Amygdala (tissue), 56 donors: ENCODE measurements at places on chromosomes 6 and 20.

DNA sequence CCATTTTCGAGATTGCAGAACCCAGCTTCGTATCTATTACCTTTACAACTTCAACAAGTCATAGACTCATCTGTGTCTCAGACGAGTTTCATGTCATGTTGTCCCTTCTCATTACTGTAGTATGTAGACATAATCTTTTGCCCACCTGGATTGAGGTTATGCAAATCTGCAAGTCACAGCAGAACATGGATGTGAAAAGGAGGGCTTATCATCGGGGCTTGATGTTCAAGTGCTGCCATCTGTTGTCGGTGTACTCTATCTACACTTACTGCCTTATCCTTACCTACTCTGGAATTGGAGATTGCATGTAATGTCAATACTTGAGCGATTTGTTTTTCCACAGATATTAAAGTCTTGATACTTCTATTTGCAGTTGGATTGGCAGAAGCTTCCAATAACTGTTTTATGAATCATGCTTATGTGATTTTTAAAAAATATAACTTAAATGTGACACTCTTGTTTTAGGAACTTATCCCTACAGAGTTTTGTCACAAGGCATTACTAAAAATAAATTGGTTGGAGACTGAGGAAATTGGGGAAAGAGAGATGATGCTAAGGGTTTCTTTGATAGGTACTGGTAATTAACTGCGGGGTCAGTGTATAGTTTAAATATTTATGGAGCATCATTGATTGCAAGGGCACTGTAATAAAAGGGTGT lies 3.0 kb upstream of the GOPC start:
- no peak for DNase-seq

- DNase-seq: no peak
Measured at GRCh38 chr20:61575151-61575937, 323.3 kb downstream of the CDH4 start.

- no peak for DNase-seq
Measured at GRCh38 chr6:47663462-47664216, 34.7 kb upstream of the ADGRF4 start.

GRCh38 chr6:82712826-82713225 lies 349.2 kb downstream of the TPBG start:
- no peak for DNase-seq

DNA sequence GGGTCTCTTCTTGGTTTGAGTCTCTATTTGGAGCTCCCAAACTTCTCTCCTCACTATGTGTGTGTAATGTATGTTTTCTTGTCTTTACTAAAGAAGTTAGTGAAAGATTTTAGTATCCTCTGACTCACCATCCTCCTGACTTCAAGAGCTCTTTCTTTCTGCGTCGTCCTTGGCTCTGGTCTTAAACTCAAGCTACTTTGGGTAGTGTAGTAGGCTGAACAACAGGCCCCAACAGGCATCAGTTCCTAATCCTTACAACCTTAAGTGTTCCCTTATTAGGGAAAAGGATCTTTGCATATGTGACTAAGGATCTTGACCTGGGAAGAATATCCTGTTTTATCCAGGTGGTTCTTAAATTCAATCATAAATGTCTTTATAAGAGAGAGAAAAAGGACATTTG lies 810.2 kb downstream of the MAFB start:
- DNase-seq: no peak

DNA sequence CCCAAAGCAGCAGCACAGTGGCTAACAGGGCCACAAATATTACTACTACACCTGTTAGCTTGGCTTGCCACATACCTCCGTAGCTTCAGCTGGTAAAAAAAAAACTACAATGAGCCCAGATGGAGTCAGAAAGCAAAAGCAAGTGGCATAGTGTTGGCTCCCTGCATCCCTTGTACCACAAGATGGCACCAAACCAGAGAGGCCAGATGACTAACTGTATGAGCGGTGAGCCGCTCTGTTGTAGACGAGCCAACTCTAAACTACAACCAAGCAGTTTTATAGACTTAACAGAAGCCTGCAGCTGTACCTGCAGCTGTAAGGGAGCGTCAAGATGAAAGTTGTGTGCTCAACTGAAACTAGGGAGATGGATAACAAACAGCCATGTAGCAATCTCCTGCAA lies 84.5 kb upstream of the MCHR2 start:
- no peak for DNase-seq

GRCh38 chr20:2118783-2119182 lies 17.2 kb downstream of the STK35 start:
- no peak for DNase-seq

GRCh38 chr20:19673575-19673974 lies 84.5 kb upstream of the RIN2 start:
- DNase-seq: no peak

DNA sequence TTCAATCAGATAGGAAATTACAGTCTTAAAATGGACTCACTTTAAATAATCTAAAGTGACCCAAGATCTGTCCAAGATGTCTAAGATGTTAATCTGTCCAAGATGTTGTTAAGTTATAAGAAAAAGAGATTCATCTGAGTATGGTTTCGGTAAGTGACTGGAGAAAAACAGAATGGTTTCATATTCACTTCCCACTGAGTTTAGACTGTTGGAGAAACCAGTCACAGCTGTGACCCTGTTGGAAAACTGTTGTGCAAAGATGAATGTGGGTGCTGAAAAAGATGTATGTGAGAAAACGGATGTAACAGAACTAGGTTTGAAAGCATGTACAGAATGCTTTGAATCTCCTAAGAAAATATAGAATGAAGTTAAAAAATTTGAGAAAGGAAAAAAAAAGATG lies 325.9 kb downstream of the COL12A1 start:
- no peak for DNase-seq

DNA sequence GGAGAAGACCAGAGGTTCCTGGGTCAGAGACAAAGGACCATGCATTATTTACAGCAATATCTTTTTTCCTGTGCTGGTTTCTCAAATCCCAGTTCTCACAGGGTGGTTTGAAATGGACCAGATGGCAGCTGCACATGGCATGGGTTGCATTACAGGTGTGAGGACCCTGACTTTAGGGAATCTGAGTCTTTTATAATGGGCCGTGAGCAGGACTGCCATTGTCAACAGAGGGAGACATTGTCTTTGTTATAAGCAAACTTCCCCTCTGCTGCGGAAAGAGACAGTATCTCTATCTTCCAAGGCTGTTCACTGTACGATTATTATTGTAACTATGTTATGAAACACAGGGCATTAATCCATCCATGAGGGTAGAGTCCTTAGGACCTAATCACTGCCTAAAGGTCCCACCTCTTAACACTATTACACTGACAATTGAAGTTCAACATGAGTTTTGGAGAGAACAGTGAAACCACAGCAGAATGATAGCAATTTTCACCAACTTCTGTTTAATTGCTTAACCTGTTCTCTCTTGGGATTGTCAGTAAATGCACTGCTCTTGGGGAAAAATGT lies 156.1 kb upstream of the AGPAT4 start:
- no peak for DNase-seq

DNA sequence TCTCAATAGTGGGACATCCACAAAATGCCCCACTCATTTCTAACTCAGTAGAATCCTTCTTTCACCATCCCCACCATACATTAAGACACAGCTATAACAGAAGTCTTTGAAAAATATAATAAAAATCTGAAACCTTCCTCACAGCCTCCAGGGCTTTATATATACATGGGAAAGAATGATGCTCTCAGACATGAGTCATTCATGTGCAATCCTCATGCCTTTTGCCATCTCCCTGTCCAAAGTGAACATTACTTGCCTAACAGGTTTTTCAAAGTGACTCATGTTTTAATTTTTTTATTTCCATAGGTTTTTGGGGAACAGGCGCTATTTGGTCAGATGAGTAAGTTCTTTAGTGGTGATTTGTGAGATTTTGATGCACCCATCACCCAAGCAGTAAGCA lies 162.7 kb downstream of the RALGAPA2 start:
- no peak for DNase-seq

GRCh38 chr20:59644371-59644939 lies 40.1 kb downstream of the PHACTR3 start:
- DNase-seq: no peak

GRCh38 chr20:44494681-44495080 lies 19.0 kb downstream of the TTPAL start:
- no peak for DNase-seq

- DNase-seq: no peak
Measured at GRCh38 chr6:135600086-135600702, 102.7 kb upstream of the AHI1 start.

- DNase-seq: no peak
Measured at GRCh38 chr20:40948465-40949267, 80.0 kb upstream of the TOP1 start.

- DNase-seq: no peak
Measured at GRCh38 chr6:11621119-11621518, 83.6 kb downstream of the TMEM170B start.

GRCh38 chr6:14037402-14038277 lies 79.9 kb upstream of the CD83 start:
- no peak for DNase-seq

- DNase-seq: no peak
Measured at GRCh38 chr6:72911463-72912155, 289.7 kb downstream of the KCNQ5 start.

- DNase-seq: no peak
Measured at GRCh38 chr20:46299078-46299477, 9.2 kb downstream of the CDH22 start.

DNA sequence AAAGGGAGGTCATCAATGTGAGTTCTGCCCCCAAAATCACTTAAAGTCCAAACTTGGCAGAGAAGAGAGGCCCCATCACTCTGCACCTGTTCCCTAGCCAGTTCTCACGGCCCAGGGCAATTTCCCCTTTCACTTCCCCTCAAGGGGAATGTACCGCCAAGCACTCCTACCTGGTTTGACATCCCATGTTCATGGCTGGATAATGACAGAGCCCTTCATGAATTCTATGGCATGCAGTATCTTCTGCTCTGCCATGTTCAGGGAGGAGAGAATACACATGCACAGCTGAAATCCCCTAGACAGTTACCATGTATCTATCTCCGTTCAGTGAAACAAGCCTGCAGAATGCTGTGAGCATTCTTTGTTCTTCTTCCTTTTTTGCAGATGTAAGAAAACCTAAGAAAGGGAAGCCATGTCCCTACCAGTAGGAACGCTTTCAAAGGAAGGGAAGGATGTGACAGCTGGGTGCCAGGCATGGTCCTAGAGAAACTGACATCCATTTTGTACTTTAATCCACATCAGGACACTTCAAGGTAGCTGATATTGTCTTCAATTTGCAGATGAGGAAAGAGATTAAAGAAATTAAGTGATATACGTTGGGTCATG lies 79.8 kb upstream of the ARID1B start:
- no peak for DNase-seq

DNA sequence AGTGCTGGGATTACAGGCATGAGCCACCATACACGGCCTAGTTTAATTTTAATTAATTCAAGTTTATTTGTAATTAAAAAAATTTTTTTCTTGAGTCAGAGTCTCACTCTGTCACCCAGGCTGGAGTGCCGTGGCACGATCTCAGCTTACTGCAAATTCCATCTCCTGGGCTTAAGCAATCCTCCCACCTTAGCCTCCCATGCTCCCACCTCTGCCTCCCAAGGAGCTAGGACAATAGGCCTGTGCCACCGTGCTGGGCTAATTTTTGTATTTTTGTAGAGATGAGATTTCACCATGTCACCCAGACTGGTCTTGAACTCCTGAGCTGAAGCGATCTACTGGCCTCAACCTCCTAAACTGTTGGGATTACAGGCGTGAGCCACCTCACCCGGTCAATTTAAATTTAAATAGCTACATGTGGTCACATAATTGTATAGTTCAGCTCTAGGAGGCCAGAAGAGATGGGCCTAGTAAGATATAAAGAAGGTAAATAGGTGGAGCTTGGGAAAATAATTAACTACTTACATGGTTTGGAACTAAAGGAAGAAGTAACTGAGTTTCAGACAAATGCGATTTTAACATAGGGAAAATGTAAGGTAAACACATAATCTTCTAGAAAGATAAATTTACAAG lies 220.0 kb upstream of the CITED2 start:
- no peak for DNase-seq
